SW480 (cell line): ENCODE measurements at places on chromosomes 4 and X.

- DNase-seq = no peak
These were observed 63.2 kb downstream of the ATXN3L start for GRCh38 chrX:13256603-13257002.

- DNase-seq = no peak
These were observed 810.3 kb downstream of the IL1RAPL1 start for GRCh38 chrX:29397506-29397905.

GRCh38 chrX:6266041-6266440 lies 37.4 kb upstream of the NLGN4X start:
- no peak for DNase-seq

DNA sequence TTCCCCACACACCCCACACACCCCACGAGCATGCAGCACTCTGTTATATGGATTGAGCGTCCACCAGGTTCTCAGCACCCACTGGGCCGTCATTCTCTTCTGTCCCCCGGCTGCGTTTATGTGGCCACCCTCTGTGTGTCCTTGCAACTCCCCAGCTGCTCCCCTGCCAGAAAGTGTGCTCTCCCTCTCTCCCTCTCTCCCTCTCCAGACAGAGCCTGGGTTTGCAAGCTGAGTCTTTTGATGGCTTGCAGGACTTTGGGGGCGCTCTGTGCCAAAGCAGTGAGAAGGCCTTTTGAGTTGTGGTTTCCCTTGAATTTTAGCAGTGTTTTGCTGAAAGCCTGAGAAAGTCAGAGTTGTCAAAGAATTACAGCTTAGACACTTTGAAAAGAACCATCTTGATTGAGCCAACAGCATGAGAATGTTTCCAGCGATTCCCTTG lies 173.5 kb downstream of the DCLK2 start:
- no peak for DNase-seq

DNA sequence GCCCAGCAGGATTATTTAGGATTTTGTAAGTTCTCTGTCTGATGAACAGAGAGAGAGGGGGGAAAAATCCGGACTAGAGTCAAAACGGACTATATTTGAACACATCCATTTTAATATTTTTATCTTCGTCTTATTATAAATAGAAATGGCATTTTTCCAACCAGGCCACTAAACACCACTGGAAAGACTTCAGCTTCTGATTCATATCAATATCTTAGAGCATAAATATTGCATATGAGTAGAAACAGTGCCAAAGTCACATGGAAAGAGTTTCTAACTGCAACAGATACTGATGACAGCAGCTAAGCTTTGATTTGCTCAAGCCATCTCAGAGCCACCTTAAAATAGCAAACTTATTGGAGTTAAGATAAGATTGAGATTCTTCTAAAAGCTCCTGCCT lies 456 bp downstream of the PPARGC1A start:
- no peak for DNase-seq

- no peak for DNase-seq
These were observed 127.9 kb upstream of the NHS start for GRCh38 chrX:17247144-17247543.

GRCh38 chr4:153465140-153465539 lies 1.0 kb upstream of the TMEM131L start:
- DNase-seq = no peak
